ENCODE measurements at places on chromosomes 1 and 21.

GRCh38 chr21:44966135-44967081 is 26.6 kb downstream of the SLX9 start:
- no peak for DNase-seq

- no peak for DNase-seq
Observed at GRCh38 chr1:220894025-220894923, 15.0 kb downstream of the HLX start.

- no peak for DNase-seq
Observed at GRCh38 chr1:9213956-9214355, 20.6 kb upstream of the H6PD start.

GRCh38 chr1:54967372-54967771 is 13.1 kb upstream of the TMEM61 start:
- no peak for DNase-seq

DNA sequence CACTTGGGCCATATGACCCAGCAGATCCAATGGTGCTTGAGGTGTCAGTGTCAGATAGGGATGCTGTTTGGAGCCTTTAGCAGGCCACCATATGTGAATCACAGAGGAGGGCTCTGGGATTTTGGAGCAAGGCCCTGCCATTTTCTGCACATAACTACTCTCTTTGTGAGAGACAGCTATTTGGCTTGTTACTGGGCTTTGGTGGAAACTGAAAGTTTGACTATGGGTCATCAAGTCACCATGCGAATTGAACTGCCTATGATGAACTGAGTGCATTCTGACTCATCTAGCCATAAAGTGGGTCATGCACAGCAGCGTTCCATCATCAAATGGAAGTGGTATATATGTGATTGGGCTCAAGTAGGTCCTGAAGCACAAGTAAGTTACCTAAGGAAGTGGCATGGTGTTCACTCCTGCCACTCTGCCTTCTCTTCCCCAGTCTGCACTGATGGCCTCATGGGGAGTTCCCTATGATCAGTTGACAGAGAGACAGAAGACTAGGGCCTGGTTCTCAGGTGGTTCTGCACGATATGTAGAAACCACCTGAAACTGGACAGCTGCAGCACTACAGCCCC is 447.3 kb downstream of the AGBL4 start:
- no peak for DNase-seq
